ENCODE measurements at places on chromosomes 3 and 15. TPM values are rescaled to one million over a fixed set of nuclear protein-coding genes. Genes with fewer than 3 reads are reported as not detected.
A peak's percentile ranks its signal among the peaks of the same experiment; 100 is the strongest.

- peaks cover 25% of the 10 kb centered on the region for H3K4me1 ChIP-seq
- no peak for DNase-seq
These were observed 24.4 kb downstream of the MIX23 start for GRCh38 chr3:122358703-122359032.

GRCh38 chr3:8368598-8368997 is 133.0 kb upstream of the LMCD1 start:
- DNase-seq = no peak
- no peak overlapping the region for H3K4me3 ChIP-seq
- no peaks in the 10 kb centered on the region for H3K36me3 ChIP-seq
- H3K4me1 ChIP-seq = no peaks in the 10 kb centered on the region

- H3K36me3 ChIP-seq = no peaks in the 10 kb centered on the region
- peaks cover 4% of the 10 kb centered on the region for H3K27me3 ChIP-seq
- H3K4me3 ChIP-seq = no peak overlapping the region
These were observed 35.7 kb downstream of the BOC start for GRCh38 chr3:113247068-113247467.

DNA sequence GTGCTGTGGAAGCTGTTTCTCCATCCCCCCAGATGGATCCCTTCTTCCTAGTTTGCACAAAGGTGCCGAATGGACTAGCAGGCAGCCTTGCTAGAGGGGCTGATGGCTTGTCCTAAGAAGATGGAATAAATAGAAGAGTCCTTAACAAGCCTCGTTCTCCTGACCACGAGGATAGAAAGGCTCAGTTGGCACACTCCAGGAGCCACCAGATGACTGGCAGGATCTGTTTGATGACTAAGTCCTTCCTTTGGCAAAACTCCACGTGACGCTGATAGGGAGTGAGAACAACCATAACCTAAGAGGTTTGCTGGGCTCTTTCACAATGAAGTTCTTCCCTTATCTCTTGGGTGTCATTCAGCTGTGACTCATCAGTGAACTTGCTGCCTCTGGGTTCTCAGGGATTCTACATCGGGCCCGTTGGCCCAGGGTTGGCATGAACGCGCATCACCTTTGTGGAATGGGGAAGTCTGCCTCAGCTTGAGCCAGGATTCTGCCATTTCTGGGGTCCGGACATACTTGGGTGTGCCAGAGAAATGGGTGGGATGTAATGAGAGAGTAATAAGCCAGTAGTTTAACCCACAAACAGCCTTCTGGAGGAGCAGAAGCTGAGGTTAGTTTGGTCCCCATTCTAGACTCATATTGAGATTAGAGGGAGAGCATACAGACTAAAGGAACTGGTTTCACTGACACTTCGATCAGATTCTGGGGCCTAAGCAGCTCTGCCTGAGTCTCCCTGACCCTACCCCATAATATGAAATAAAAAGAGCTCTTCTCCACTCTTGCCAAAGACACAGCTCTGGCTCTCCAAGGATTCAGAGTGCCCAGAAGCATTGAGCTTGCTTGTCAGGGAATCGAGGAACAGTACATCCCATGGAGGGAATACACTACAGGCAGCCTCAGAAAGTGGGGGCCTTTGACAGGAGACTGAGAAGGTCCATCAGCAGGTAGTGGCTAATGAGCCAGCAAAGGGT is 2.0 kb upstream of the MELTF start:
- no peaks in the 10 kb centered on the region for H3K4me1 ChIP-seq
- H3K27me3 ChIP-seq = peaks cover 1% of the 10 kb centered on the region
- H3K36me3 ChIP-seq = peaks cover 1% of the 10 kb centered on the region
- DNase-seq = no peak

GRCh38 chr3:127077068-127077467 is 94.2 kb downstream of the PLXNA1 start:
- H3K36me3 ChIP-seq = no peaks in the 10 kb centered on the region
- DNase-seq = no peak
- no peak overlapping the region for H3K4me3 ChIP-seq

GRCh38 chr3:18791182-18791581 is 357.1 kb upstream of the KCNH8 start:
- peaks cover 3% of the 10 kb centered on the region for H3K27me3 ChIP-seq
- no peak overlapping the region for H3K27ac ChIP-seq
- no peaks in the 10 kb centered on the region for H3K4me1 ChIP-seq
- no peak overlapping the region for H3K4me3 ChIP-seq
- no peaks in the 10 kb centered on the region for H3K36me3 ChIP-seq

DNA sequence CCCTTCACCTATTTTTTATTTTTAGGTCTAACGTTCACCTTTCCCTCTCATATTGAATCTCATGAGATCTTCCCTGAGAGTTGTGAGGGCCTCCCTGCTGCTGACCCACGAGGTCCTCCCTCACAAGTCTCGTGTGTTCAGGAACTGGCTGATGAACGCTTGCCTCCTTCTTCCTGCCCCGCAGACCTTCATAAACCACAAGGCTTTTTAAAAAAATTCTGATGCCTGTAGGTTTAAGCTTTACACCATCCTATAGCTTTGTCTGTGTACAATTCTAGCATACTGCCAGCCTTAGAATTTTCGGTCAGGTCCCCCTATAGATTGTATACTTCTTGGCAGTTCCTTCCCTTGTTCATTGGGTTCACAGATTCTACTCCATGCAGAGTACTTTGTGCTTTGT is 50.5 kb downstream of the CHST2 start:
- H3K36me3 ChIP-seq = peaks cover 22% of the 10 kb centered on the region
- H3K27me3 ChIP-seq = no peaks in the 10 kb centered on the region
- H3K27ac ChIP-seq = peak overlapping the region; percentile 92
- H3K4me3 ChIP-seq = peak overlapping the region; percentile 62

- peaks cover 2% of the 10 kb centered on the region for H3K27me3 ChIP-seq
- no peaks in the 10 kb centered on the region for H3K36me3 ChIP-seq
- DNase-seq = no peak
- H3K27ac ChIP-seq = no peak overlapping the region
These were observed 105.8 kb upstream of the ARL6 start for GRCh38 chr3:97658668-97659285.

GRCh38 chr15:58203537-58203936 is 65.4 kb downstream of the AQP9 start:
- H3K36me3 ChIP-seq = no peaks in the 10 kb centered on the region
- no peak overlapping the region for H3K27ac ChIP-seq

- no peak for DNase-seq
- H3K4me1 ChIP-seq = peaks cover 38% of the 10 kb centered on the region
- H3K27ac ChIP-seq = no peak overlapping the region
- H3K36me3 ChIP-seq = peaks cover 48% of the 10 kb centered on the region
- no peaks in the 10 kb centered on the region for H3K27me3 ChIP-seq
These were observed 3.4 kb upstream of the OGG1 start for GRCh38 chr3:9746330-9746729.

DNA sequence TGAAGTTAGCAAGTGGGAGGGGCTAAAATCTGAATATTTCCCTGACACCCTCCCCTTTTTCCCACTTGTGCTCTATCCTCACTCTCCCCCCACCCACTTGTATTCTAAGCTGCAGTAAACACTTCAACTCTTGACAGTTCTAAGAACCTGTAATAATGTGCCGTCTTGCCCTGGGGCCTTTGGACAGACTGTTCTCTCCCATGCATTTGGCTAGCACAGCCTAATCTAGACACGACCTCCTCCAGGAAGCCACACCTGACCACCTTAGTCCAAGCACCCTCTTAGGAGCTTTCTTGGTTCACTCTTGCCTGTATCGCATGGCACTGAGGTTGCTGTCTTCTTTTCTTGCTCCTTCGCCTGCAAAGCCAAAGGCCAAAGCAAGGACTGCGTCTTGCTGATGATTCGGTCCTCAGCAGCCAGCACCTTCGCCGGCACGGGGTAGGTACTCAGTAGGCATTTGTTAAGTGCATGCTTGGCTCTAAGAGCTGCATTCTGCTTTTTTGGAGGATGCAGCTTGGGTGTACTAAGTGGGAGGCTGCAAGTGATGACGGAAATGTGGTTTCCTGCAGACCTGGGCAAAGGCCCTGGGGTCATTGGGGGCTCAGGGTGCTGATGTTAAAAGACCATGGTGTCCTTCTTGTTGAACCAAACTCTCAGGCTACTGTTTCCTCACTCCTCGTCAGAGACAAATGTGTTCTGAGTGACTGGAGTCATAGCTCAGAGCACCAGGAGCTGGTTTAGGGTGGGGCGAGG is 2.0 kb upstream of the ZNF710 start:
- peak overlapping the region; percentile 32 for H3K4me3 ChIP-seq
- peaks cover 27% of the 10 kb centered on the region for H3K4me1 ChIP-seq
- DNase-seq = no peak
- H3K27ac ChIP-seq = peak overlapping the region; percentile 43
- peaks cover 12% of the 10 kb centered on the region for H3K27me3 ChIP-seq
- peaks cover 1% of the 10 kb centered on the region for H3K36me3 ChIP-seq

DNA sequence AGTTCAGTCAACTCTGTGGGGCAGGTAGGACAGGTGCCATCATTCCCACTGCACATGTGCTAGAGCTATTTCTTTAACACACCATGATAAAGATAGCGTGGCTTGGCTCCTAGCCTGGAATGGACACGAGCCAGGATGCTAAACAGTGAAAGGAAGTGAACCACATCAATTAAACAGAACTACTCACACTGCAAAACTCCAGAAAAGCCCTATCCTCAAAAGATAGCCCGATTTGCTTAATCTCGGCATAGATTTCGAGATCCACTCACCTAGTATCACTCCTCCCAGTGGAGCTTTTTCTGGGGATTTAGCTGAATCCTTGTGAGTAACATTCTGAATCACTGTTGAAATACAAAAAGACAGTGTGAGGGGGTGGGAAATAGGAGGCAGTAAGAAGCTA is 118.0 kb downstream of the ABI3BP start:
- H3K4me3 ChIP-seq = no peak overlapping the region
- DNase-seq = no peak
- no peak overlapping the region for H3K27ac ChIP-seq
- H3K4me1 ChIP-seq = no peaks in the 10 kb centered on the region
- H3K27me3 ChIP-seq = peaks cover 11% of the 10 kb centered on the region
- no peaks in the 10 kb centered on the region for H3K36me3 ChIP-seq

DNA sequence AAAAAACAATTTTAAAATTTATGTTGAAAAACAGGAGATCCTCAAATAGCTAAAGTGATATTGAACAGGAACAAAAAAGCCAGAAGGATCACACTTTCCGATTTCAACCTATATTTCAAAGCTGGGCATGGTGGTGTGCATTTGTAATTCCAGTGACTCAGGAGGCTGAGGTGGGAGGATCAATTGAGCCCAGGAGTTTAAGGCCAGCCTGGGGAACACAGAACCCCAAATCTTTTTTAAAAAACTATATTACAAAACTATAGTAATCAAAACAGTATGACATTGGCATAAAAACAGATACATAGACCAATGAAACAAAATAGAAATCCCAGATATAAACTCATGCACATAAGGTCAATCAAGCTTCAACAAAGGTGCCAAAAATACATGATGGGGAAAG is 68.4 kb downstream of the MEX3B start:
- DNase-seq = no peak
- H3K4me1 ChIP-seq = no peaks in the 10 kb centered on the region
- H3K4me3 ChIP-seq = no peak overlapping the region

GRCh38 chr15:80179025-80179759 is 26.4 kb downstream of the FAH start:
- no peak overlapping the region for H3K4me3 ChIP-seq
- peaks cover 25% of the 10 kb centered on the region for H3K36me3 ChIP-seq
- no peak for DNase-seq
- no peaks in the 10 kb centered on the region for H3K27me3 ChIP-seq
- H3K27ac ChIP-seq = no peak overlapping the region

- H3K27ac ChIP-seq = no peak overlapping the region
- no peaks in the 10 kb centered on the region for H3K27me3 ChIP-seq
- peaks cover 39% of the 10 kb centered on the region for H3K4me1 ChIP-seq
- no peak overlapping the region for H3K4me3 ChIP-seq
- peaks cover 21% of the 10 kb centered on the region for H3K36me3 ChIP-seq
- no peak for DNase-seq
These were observed 14.1 kb downstream of the UBP1 start for GRCh38 chr3:33426068-33426467.

- H3K36me3 ChIP-seq = no peaks in the 10 kb centered on the region
- DNase-seq = no peak
- no peak overlapping the region for H3K4me3 ChIP-seq
These were observed 57.8 kb downstream of the WNT7A start for GRCh38 chr3:13822042-13822441.

- peak overlapping the region; percentile 29 for H3K4me3 ChIP-seq
- H3K4me1 ChIP-seq = peaks cover 32% of the 10 kb centered on the region
- H3K27me3 ChIP-seq = peaks cover 6% of the 10 kb centered on the region
- peak; percentile 39 for DNase-seq
- H3K36me3 ChIP-seq = peaks cover 3% of the 10 kb centered on the region
These were observed 27.7 kb downstream of the GRM2 start for GRCh38 chr3:51734572-51734907.

DNA sequence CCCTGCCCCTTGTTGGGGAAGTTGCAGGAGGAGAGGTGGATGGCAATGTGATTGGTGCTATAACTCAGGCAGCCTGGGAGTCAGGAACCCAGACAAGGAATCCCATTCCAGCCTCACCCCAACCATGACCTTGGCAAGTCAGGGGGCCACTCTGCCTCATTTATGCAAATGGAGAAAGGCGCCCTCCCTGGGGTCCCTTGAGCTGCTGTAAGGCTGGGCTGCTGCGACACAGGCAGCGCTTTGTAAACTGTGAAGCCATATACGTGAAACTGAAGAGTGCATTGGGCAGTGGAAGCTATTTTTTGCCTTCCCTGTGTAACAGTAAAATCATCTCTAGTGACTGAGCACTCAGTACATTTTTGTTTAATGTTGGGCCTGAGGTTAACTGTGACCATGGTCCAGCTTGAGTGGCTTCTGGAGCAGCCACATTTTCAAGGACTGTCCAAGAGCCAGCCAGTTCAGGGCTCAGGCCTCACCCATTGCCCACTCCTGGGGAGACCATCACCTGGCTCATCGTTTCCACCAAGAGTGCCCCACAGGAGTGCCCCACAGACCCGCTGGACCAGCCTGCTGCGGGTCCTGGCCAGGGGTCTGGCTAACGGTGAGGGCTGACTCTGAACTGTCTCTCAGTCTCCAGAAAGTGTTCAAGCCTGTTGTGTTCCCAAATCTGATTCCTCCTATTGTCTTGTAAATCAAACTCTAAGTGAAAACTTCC is 27.9 kb downstream of the KIF7 start:
- H3K27me3 ChIP-seq = no peaks in the 10 kb centered on the region
- H3K36me3 ChIP-seq = peaks cover 45% of the 10 kb centered on the region
- H3K27ac ChIP-seq = no peak overlapping the region
- DNase-seq = no peak
- H3K4me1 ChIP-seq = no peaks in the 10 kb centered on the region

GRCh38 chr3:129413687-129414506 is 14.5 kb downstream of the EFCAB12 start:
- no peak overlapping the region for H3K4me3 ChIP-seq
- no peaks in the 10 kb centered on the region for H3K4me1 ChIP-seq
- H3K27me3 ChIP-seq = peaks cover 6% of the 10 kb centered on the region

The SLC22A14 gene
- total RNA-seq = not detected

The NMNAT3 gene
- 1.2 TPM for total RNA-seq

The GATM gene
- 0.86 TPM for total RNA-seq

The GPR176 gene
- total RNA-seq = 0.34 TPM

The SIDT1 gene
- total RNA-seq = 12.2 TPM

The RTP3 gene
- total RNA-seq = not detected

The SLC25A38 gene
- total RNA-seq = 40.0 TPM

The ST6GAL1 gene
- 148 TPM for total RNA-seq

The ZNF501 gene
- total RNA-seq = 1.6 TPM

The SLC12A8 gene
- total RNA-seq = 1.1 TPM

The C3orf85 gene
- not detected for total RNA-seq

The ECE2 gene
- total RNA-seq = not detected

The ZNF385D gene
- not detected for total RNA-seq
